D721Med (cell line): ENCODE measurements at places on chromosomes 12 and 14.

DNA sequence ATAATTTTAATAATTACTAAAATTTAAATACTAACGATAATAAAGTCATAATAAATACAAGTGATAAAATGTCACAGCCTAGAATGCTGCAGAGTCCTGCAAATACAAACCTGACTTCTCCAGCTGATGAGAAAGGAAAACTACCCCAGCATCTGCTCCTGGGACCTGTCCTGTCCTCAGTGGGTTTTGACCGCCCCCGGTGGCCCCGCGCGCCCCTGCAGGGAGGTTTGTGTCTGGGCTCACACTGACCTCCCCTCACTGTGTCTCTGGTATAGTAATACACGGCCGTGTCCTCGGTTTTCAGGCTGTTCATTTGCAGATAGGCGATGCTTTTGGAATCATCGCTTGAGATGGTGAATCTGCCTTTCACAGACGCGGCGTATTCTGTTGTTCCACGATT is 1139.4 kb downstream of the TMEM121 start:
- no peak for DNase-seq

- no peak for DNase-seq
Measured at GRCh38 chr14:59358102-59358501, 107.1 kb downstream of the GPR135 start.

DNA sequence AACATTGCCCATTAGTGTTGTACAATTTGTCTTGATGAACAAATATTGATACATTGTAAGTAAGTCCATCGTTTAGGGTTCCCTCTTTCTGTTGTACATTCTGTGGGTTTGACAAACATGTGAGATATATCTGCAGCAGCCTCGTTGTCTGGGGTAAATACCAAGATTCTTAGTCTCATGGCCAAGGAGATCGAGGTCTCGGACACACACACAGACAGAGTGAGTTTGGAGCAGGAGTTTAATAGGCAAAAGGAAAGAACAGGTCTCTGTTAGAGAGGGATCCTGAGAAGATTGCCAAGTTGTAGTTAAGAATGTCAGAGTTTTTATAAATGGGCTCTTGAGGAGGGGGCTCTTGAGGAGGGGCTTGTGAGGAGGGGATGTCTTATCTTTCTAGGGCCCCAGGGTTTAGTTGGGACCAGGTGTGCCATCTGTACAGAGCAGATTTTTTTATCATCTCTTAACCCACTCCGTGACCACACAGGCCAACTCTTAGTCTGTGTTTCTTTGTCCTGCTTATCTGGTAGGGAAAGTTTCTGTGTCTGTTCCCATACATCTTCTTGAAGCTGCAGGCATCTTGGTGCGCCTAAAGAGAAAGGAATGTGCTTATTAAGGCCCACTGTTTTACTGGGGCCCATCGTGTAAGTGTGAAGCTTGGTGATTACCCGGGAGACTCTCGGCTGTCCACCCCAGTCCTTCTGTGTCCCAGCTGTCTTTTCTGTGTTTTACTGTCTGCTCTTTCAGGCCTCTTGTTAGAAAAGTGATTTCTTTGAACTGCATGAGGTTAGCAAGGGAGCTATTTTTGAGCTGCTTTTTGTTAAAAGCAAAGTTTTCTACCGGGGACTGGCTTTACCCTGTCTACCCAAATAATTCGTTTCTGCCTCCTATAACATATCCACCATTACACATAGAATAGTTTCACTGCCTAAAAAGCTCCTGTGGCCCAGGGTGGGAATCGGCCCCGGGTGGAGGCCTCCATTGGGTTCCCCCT is 22.4 kb upstream of the CLEC2D start:
- DNase-seq: no peak

DNA sequence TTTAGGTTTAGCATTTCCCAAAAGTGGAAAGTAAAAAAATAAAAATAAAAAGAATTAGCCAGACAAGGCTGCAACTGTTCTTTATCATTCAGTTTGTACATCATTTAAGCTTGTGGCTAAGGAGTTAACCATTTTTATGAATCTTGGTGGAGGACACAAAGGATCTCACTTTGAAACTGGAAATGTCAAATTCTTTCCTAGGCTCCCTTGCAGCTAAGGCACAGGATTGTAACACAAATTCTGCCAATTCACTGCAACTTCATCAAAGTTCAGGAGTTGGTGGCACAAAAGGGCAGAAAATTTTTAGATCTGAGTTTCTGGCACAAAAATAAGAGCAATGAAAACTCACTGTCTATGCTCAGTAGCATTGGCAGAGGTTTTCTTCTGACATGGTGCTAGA is 211.2 kb upstream of the SYT10 start:
- DNase-seq: no peak

DNA sequence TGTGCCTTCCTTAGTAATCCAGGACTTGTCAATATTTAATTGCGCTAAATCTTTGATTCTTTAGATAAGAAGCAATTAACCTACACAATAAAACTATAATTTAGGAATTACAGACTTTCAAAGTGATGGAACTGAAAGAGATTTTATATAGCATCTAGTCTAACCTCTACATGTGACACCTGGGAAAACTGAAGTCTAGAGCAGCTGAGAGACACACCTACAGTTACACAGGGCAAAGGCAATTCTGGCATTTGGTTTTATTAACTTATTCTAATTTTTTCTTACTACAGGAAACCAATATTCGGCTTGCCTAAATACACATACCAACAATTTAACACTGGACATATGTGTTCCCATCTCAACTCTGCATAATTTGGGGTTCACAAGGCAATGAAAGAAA is 196.5 kb downstream of the STXBP6 start:
- DNase-seq: no peak

- DNase-seq: no peak
Measured at GRCh38 chr12:81499809-81500208, 259.3 kb downstream of the PPFIA2 start.

- DNase-seq: no peak
Measured at GRCh38 chr12:55891310-55891709, 36.4 kb downstream of the PYM1 start.
